NCI-H460 (cell line): ENCODE measurements at places on chromosomes 16 and 17. TPM values are rescaled to one million over a fixed set of nuclear protein-coding genes. Genes with fewer than 3 reads are reported as not detected.

DNA sequence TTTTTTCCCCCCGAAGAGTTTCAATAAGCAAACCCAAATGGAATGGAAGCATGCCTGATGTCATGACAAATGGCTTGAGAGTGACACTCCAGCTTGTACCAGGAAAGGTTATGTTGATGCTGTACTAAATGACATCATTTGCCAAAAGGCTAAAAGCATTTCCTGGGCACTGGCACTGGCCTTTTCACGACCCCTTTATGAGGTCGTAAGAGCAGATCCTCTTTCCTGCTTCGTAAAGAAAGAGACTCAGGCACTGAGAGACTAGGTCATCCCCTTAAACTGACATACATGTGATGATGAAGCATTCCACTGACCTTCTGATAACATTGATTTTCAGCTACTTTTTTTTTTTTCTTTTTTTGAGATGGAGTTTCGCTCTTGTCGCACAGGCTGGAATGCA is 30.5 kb downstream of the CEP295NL start:
- DNase-seq: no peak

GRCh38 chr16:648071-648780 is 939 bp upstream of the WDR90 start:
- no peak for DNase-seq

The IQCK gene
- total RNA-seq: 4.3 and 9.6 TPM in 2 replicates

- DNase-seq: no peak
Observed at GRCh38 chr17:46159686-46160085, 33.5 kb downstream of the KANSL1 start.

DNA sequence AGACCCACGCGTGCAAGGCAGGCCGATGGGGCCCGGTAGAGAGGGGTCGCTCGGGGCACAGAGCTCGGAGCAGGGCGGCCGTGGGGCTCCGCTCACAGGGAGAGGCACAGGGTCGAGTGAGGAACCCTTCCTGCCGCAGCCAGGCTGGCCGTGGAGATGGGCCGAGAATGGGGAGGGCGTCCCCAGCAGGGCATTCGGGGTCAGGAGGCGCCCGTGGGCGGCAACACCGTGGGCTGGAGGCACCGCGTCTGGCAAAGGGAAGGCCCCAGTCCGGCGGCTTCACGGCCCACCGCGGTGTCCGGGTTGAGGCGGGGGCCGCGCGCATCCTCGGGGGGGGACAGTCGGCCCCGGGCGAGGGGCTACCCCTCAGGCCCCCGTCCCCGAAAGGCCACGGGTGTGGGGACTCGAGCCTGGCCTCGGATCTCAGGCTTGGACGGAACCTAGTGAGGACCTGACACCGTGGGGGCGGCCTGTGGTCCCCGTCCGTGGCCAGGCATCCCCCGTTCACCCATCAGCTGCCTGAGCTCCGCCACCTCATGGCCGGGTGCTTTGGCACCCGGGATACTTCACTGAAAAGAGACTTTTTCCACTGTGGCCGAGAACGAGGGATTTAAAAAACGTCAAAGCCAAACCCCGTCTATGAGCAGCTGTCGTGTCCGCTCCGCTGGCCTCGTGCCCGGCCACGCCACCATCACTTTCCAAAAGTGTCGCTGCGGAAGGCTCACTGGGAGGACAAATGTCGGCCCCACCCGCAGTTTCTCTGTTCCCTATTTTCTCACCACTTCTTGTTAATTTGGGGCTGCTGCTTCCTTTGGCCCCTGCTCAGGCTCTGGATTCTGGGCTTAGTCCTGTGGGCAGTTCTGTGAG is 73.6 kb downstream of the METRNL start:
- no peak for DNase-seq

DNA sequence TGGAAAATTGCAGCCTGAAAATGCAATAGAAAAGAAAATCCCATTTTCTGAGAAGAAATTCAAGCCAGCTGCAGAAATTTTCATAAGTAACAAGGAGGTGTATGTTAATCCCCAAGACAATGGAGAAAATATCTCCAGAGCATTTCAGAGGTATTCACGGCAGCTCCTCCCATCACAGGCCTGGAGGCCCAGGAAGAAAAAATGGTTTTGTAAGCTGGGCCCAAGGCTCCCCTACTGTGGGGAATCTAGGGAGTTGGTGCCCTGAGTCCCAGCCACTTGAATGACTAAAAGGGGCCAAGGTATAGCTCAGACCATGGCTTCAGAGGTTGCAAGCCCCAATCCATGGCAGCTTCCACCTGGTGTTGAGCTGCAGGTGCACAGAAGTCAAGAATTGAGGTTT is 93.3 kb upstream of the ZNF267 start:
- DNase-seq: no peak

The DRC7 gene
- total RNA-seq: not detected in 2 replicates
